ENCODE measurements at places on chromosomes 3 and 15.

DNA sequence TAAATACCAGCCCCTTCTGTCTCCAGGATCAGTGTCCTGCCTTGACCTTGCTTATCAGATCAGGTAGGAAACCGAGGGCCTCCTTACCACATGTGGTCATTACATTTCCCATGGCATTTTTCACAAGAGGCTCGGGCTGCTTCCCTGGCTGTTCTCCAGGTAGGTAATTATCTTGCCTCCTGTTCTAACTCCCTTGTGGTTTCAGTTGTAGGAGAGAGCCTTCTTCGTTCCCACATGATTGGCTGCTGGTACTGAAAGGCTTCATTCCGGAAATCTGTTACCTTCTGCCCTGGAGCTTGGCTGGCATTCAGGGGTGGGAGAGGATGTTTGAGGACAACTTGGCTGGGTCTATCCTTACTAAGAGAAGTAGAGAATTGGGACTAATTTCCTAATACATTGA lies 46.8 kb upstream of the RORA start:
- DNase-seq, result peak; percentile 66

GRCh38 chr3:193890016-193890897 lies 245.7 kb upstream of the HES1 start:
- DNase-seq, result no peak

DNA sequence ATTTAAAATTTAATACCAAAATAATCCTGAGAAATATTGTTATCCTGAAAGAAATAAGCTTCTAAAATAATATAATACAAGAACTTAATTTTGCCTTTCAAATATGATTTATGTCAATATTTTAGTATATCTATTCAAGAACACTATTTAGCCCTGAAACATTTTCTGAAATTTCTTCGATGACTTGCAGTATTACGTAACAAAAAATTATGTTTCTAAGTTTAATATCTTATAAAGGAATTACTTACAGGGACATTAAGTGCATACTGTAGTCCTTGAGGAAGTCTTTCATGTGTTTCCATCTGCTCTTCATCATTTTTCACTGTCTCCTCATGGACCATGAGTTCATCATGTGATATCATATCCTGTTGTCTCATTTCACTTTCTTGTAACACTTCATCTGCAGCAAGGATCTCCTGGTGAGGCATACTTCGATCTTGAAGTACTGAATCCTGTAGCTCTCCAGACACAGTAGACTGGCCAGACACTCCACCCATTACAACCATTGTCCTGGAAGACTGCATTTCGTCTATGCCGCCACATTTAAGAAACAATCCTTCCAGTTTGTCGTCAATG lies 62.0 kb downstream of the ZNF148 start:
- DNase-seq, result no peak

- DNase-seq, result no peak
These were observed 42.1 kb downstream of the PPCDC start for GRCh38 chr15:75065467-75065850.

GRCh38 chr3:164486150-164486549 lies 592.1 kb downstream of the SI start:
- DNase-seq, result no peak

GRCh38 chr15:98725874-98726273 lies 77.5 kb downstream of the IGF1R start:
- no peak for DNase-seq

DNA sequence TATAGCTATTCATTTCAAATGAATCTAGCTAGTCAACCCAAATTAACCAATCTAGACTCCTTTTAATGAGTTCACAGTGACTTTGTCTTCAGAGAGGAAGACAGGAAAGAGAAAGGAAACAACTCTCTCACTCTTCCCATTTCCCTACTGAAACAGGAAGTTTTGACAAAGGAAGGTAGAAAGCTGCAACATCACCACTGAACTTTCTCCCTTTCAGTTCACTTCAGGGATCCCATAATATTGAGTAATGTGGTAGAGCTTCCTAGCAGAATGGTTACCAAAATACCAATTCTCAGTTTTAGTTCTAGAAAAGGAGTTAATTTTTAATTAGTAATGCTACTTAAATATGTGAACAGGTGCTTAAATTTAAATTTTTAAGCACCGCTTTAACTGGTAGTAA lies 7.5 kb downstream of the VPS13C start:
- DNase-seq, result no peak

DNA sequence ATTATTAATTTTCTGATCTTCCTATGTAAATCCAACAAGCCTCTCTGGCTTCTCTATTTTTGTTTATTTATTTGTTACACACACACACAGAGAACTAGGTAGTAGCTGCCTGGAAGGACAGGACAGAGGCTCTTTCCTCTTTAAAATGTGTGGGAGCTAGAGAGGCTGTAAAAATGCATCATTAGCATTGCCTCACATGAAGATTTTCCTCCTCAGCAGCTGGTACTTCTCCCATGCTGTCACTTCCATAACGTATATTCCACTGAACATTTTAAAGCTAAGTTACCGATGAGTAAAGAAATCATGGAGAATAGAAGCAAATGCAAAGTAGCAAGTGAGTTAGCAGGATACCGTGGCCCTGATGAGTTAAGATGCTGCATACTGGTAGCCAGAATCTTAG lies 63.9 kb downstream of the IMPG2 start:
- no peak for DNase-seq

GRCh38 chr3:16203671-16204629 lies 29.5 kb downstream of the GALNT15 start:
- no peak for DNase-seq

DNA sequence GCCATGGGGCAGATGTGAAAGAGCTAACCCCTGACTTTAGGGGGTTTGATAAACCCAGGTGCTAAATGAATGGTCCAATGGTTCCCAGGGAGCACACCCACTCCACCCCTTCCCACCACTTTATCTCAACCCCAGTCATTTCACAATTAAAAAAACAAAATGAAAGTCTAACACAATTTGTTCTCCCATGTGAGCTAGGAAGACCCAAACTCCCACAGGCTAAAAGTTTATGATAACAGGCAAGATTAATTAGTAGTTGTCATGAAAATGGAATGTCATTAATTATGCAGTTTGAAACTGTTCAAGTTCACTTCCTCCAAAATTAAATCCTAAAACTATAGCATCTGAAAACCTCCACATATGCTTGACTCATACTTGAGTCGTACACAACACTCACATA lies 63.3 kb upstream of the TPM1 start:
- DNase-seq, result no peak

DNA sequence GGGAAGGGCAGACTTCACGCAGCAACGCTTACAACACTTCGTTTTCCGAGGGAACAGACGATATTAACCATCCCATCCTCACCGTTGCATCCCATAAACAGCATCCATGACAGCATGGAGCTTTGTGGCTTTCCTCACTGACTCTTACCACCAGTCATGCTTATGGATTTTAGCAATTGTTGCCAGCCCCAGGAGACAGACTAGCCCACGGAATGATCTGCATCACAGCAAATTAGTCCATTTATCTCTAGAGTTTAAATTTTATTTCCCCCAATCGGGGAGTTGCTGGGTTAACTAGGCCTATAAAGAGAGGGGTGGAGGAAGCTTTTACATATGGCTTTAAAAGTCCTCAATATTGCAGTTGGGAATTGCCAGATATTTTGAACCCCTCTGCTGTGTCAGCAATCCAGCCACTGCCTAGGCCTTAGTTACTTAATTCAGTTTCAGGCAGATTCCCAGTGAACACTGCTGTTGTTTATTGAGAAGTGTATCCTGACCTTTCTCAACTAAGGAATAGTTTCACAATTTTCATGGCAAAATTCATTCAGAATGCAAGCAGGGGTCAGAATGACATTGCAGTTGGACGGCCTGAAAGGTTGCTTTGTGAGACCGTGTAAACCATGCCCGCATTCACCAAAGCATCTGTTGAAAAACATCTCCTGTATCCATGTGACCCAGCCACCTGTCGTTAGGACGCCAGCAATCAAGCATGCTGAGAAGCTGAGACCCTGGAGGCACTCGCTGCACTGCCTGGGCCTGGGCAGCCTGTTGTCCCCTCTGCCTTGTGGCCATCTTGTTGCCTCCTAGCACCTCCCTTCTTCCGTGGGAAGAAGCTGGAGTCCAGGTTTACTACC lies 397.4 kb upstream of the TPM1 start:
- DNase-seq, result peak; percentile 36

GRCh38 chr3:130851277-130851676 lies 42.6 kb upstream of the ATP2C1 start:
- no peak for DNase-seq

DNA sequence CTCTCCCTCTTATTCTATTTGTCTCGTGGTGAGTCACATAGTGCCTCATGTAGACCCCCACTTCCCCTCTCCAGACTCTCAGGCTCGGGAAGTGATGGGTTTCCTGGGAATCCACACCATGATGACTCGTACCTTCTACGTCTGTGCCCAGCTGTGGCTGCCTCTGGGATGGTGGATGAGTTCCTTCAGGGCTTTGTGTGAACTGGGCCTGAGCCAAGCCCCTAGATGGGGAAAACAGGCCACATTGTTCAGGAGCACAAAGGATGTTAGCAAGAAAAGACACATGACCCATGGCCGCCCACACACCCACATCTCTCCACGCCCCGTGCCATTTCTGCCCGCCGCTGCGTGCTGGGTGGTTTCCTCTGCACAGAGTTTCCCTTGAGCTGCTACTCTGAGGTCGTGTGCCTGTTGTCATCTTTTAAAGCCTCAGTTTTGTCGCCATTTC lies 10.5 kb downstream of the ISG20 start:
- DNase-seq, result no peak

DNA sequence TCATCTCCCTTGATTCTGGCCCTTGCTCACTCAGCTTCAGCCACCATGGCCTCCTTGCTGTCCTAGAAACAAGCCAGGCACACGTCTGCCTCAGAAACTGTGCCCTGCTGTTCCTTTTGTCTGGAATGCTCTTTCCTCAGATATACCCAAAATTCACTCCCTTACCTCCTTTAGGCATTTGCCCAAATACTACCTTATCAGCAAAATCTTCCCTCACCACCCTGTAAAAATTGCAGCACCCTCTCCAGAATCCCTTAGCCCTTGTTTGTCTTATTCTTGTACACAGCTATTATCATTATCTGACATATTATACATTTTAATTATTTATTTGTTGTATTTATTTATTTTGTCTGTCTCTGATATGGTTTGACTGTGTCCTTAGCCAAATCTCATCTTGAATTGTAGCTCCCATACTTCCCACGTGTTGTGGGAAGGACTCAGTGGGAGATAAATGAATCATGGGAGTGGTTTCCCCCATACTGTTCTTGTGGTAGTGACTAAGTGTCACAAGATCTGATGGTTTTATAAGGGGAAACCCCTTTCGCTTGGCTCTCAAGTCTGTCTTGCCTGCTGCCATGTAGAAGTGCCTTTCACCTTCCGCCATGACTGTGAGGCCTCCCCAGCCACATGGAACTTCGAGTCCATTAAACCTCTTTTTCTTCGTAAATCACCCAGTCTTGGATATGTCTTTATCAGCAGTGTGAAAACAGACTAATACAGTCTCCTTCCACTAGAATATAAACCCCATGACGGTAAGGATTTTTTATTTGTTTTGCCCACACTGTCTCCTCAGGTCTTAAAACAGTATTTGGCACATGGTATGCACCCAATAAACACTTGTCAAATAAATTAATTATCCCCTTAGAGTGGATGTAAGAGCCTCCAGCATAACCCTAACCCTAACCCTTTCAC lies 60.0 kb upstream of the STT3B start:
- DNase-seq, result no peak

DNA sequence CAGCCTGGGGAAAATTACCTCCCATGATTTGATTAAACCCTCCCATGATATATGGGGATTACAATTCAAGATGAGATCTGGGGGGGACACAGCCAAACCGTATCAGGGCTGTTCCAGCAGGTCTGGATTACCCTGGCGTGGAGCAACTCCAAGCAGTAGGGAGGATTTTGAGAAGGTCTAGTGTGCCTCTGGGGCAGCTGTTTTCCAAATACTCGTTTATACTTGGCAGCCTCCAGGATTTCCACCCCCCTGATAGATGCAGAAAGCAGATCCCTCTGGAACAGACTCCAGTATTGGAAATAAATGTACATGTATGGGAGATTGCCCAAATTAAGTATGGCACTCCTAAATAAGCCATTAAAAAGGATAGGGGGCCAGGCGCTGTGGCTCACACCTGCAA lies 7.7 kb upstream of the IRAK2 start:
- DNase-seq, result no peak

GRCh38 chr15:80769829-80770705 lies 9.1 kb upstream of the CEMIP start:
- no peak for DNase-seq

- no peak for DNase-seq
These were observed 50.4 kb downstream of the MESD start for GRCh38 chr15:80939216-80939615.

GRCh38 chr3:155744626-155745324 lies at the start of gene PLCH1:
Gene PLCH1, minus strand, starts transcription at chr3:155745071. Its CDS starts 40,847 bp downstream, at chr3:155704224.
- peak; percentile 77 for DNase-seq

DNA sequence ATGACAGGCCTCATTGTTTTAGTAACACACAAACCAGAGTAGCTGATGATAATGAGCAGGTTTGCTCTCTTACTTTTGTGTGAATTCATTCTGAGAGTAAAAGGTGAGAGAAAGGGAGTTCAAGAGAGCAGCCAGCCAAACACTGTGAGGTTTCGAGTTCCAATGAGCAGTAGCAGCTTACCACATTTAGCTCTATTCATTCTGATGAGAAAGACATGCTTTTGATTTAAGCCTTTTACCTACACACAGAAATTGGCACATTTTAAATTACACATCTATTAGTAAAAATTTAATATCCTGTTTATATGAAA lies 28.0 kb downstream of the GLDN start:
- DNase-seq, result no peak

GRCh38 chr3:46433841-46434240 lies 26.8 kb downstream of the CCRL2 start:
- DNase-seq, result no peak

GRCh38 chr15:82150645-82151044 lies 104.8 kb upstream of the MEX3B start:
- DNase-seq, result no peak

DNA sequence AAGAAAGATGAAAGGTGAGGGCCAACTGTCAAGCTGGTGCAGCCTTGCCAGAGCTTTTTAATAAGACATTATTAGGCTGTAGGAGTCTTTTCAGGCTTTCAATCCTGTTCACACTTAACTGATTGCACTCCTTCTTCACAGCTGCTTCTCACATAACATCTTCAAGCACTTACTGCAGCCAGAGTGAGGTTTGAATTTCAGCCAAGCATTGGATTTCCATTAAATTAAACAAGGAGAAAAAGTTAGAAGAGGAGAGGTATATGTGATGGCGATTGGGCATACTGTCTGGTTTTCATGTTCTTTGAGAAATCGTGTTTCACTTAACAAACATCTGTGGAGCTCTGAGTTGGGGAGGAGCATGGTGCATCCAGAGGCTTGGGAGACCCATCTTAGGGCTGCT lies 392.8 kb upstream of the LRRC3B start:
- no peak for DNase-seq
